ENCODE measurements at places on chromosomes 4 and X.

DNA sequence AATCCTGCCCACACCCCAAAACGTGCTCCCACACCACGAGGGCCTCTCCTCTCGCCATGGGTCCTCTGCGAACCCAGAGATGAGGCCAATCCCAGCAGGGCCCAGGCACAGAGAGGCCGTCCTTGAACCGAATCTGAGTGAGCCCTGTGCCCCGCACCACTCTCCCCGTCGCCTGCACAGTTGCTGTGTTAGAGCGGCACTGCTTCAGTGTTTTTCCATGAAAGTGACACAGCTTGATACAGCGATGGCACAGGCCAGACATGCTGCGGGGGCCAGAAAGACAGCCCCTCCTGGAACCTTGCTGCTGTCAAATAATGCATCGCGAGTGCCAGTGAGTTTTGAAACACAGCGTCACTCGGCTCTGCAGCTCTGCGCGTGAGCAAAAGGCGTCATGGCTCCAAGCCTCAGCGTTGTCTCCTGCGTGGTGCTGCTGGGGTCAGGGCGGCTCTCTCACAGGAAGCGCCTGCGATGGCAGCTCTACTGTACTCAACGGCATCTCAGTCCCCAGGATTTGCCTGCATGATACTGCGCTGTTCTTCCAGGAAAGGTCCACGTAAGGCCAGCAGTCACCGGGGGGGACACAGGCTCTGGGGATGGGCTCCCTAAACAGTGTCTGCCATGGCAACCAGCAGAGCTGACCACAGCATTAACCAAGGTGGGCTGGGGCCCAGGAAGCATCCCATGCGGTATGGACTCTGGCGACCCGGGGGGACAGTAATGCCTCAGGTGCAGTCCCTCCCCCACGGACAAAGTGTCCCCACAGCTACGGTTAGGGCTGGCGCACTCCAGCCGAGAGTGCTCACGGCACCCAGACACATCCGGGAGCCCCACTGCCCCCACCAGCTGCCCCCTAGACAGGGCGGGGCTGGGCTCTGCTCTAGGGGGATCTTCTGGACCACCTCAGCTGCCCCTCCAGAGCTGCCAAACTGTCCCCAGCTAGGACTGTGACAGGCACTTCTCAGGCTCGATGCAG, 63.1 kb downstream of the ACOX3 start:
- ATAC-seq, result no peak

DNA sequence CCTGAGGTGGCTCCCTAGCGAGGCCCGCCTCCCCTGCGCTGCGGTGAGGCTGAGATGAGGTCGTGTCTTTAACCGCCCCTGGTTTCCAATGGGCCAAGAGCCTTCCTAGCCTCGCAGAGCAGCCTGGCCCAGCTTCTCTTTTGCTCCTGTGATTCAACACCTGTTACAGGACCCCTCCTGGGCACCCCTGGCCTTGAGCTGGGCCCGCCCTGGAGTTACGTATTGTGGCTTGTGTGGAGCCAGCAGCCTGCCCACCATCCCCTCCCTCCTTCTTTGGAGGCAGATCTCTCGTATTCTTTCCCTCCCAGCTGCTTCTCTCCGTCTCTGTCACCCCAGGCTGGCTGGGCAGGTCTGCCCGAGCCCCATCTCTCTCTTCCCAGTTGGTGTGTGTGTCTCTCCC, 19.3 kb upstream of the UBA1 start:
- no peak for ATAC-seq

DNA sequence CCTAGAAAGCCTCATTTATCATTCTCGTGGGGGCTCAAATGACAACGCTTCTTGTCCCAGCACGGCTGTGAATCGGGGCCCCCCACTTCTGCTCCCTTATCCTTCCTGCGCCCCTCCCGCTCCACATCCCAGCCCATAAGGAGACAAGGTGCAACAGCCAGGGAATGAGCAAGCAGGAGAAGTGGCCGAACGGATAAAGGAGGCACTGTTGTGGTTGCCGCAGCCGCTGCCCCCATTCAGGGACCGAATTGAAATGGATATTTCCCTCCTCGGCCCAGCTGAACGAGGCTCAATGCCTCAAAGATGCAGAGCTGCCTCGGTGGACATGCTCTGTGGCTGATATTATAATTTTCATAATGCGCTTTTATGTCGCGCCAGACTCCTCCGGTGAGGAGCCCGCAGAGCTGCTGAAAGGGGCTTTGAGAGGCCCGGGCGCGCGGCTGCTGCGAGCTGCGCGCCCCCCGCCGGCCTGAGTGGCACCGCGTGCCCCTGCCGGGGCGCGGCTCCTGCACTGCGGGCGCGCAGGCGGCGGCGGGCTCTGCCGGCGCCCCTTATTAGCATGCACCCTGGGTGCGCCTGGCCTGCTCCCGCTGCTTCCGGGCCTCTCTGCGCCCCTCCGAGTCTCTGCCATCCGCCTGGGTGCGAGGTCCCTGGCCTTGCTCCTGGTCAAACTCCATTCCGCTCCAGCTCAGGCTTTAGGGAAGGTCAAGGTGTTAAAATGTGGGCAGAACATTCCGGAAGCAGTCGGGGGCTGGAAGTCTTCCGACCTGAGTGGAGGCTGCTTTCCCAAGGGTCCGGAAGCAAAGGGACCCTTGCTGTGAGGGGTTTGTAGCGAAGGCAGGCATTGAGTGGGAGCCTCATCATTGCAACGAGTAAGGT, 68.2 kb upstream of the TMEM33 start:
- no peak for ATAC-seq

DNA sequence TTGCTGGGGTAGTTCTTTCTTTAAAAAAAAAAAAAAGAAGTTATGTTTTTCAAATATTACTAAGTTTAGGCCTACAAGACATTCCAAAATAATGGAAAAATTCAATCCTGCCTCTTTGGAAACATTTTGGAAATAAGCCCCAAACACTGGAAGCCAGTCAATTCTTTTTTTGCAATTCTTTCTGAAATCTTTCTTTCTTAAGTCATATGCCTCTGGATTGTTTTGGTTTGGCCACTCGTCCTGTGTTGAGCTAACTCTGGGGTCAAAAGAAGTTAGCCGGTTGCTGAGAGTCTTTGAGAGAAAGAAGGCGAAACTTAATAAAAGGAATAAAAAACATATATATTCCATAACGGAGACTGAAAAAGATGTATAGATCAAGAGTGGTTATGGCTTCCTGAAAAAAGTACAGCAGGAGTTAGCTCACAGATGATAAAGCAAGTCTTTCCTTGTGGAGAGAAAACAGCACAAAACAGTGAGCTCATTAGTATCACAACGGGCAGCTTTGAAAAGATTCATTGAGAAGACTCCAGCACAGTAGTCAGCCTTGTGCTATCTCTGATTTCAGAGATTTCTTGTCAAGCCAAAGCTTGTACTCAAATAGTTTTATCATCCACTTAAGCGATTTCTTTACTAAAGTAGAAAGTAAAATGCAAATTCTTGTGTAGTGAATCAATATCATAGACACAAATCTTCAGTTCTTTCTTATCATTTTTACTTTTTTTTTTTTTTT, 64.8 kb downstream of the PLS3 start:
- no peak for ATAC-seq

DNA sequence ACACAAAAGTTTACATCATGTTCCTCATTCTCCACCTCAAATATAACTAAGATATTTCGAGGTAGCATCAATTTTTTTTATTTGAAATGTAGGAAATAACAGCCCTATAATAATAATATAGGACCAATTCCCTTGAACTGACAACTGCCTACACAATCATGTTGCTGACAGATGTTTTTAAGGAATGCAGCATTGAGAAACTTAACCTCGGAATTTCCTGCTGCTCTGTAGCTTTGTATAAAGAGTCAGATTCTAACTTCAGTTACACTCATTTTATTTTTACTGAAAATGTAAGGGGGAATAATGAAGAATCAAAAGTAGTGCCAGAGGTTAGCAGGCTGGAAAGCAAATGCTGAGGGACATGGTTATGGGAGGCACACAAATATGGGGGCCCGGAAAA, 235.8 kb downstream of the RBMX2 start:
- ATAC-seq, result no peak

- no peak for ATAC-seq
Observed at GRCh38 chrX:63746278-63746677, 38.7 kb downstream of the ARHGEF9 start.

DNA sequence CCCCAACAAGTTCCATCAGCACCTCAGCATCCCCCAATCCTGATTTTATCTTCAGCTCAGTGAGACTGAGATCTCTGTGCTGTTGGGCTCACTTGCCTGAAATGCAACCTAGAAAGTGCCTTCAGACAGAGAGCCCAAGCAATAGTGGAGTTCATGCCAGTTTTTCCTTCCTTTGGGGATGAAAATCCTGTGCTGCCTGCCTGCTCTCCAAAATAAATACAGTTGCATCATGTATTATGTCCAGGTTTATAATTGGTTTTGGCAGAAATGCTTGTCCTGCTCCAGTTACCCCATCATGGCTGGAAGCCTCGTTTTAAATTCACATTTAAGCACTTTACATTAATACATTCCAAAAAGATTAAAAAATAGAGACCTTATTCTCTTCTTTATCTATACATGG, 1865.5 kb upstream of the TENM3 start:
- ATAC-seq, result no peak

DNA sequence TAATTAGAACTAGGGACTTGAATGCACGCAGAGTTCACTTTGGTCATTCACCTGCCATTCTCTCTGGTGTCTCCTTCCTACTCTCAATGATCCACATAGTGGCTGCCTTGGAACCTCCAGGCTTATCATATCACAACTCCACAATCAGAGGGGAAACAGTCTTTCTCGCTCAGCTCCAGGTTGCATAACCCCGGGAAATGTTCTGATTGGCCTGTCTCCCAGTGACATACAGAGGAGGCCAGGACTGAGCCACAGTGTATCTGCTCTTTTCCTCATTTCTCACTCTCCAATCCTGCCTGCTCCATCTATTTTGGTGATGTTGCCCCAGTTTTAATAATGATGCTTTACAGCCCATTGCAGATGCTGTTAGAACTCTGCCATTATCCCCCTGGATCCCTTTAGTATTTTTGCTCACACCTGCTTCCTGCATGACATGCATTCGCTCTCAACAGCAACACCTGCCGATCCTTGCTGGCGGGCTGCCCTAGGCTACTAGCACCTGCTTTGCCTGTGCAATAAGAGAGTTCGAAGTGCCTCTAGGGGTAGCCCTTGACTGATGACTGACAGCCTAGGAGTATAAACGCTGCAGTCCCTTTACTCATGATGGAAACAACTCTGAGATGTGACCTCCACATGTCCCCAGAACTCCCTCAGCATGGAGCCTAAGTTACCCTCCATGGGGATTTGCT, 211.3 kb upstream of the RPS6KA3 start:
- no peak for ATAC-seq

DNA sequence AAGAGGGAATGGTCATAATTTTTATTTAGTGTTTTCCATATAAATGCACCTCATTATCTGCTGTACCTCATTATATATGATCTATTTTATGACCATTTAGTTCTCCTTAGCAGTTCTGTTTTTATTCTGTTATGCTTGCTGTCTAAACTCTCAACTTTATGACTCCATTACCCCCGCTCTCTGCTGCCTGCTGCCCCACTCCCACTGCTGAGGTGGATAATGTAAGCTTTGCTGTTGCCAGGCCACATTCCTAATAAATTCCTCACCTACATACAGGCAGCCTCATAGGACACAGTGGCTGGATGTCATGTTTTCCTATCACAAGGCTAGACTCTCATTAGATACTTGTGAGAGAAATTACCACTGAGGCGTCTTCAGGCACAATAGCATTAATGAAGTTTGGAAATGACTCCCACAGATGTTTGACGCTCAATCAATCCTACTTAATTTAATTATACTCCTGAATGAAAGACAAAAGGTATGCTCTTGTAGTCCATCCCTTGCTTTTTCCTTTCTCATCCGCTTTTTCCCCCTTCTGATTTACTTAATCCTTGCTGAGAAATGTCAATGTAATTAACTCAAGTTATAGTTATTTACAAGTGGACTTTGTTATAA, 497.5 kb upstream of the IGFBP7 start:
- ATAC-seq, result no peak

DNA sequence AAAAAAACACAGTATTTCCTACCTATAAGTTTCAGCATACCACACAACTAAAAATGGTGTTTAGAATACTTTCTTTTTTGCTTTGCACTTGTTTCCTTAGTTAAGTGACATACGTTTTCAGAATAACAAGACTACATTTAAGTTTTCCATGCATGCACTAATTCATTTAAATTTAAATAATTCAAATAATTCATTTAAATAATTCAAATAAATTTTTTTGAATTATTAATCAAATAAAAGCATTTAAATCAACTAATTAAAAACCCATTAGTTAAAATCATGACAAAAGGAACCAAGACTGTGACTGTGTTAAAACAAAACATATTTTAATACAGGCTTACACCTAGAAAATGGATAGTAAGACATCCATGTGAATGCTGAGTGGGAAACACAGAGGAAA, 12.8 kb downstream of the ANXA5 start:
- no peak for ATAC-seq

GRCh38 chrX:20397587-20397986, 130.9 kb upstream of the RPS6KA3 start:
- ATAC-seq, result no peak

DNA sequence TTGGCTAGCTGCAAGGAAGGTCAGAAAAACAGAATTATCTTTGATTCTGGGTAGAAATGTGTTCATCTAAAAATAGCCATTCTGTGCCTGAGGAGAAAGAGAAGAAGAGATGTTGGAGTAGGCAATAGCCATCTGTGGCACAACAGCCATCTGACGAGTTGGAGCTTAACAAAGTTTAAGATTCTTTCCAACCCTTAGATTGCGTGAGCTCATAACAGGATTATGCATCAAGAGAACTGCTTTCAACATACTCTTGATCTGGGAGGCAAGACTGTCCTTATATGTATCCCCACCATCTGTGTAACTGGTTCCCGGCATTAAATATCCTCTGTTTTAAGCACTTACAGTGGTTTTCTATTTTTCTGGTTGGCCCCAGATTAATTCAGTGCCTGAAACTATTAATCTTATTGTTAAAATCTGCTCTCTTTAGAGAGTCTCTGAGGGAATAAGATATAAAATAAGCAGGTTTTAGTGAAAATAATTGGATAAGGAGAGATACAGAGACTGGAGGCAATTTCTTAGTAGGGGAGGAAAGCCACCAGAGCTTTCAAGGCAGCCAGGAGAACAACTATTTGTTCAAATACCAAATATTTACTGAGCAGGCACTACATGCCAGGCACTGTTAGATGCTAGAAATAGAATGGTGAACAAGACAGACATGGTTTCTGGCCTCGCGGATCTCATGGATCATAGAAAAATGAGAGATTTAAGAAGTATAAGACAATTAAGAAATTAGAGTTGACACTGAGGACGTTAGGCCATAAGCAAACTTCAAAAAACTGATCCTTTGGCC, 398.0 kb downstream of the SMARCA1 start:
- ATAC-seq, result no peak

DNA sequence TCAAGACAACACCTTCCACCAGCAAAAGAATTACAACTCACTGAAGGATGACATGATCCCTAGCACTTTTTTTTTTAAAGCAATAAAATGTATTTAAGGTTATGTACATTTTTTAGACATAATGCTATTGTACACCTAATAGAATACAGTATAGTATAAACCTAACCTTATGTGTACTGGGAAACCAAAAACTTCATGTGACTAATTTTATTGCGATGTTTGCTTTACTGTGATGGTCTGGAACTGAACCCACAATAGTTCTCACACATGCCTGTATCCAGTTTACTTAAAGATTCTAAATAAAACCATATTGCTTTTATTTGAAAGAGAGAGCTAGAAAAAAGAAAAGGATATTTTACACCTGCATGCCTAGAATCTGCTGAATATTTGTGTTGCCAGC, 4.4 kb upstream of the STS start:
- no peak for ATAC-seq

Measured in esophagus mucosa (tissue), 1 donor.